ENCODE measurements at places on chromosomes 2 and 18. TPM values are rescaled to one million over a fixed set of nuclear protein-coding genes. Genes with fewer than 3 reads are reported as not detected.

The ALK gene
- total RNA-seq: not detected

The FKBP1B gene
- total RNA-seq: 0.47 TPM

The STAM2 gene
- 18.6 TPM for total RNA-seq

The ONECUT2 gene
- total RNA-seq: not detected

The KATNAL2 gene
- total RNA-seq: 0.27 TPM

The CDK5R2 gene
- total RNA-seq: not detected

The ZRANB3 gene
- 5.5 TPM for total RNA-seq

DNA sequence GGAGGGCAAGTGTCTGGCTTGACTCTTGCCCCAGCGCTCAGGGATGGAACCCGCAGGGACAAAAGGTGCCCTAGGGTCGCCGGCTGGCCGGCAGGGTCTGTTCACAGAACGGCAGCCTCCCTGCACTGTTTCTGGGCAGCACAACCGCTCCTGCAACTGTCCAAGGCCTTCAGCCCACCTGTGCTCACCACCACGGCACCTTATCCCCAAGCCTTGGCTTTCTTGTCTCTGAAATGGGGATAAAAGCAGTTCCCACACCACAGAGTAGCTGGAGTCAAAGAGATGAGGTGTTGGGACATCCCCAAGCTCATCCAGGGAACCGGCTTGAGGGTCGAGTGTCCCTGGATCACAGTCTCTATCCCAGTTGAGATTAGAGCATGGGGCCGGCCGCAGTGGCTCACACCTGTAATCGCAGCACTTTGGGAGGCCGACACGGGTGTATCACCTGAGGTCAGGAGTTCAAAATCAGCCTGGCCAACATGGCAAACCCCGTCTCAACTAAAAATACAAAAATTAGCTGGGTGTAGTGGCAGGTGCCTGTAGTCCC, 4.7 kb downstream of the SNORC start:
- peak overlapping the region; percentile 73 for H3K4me3 ChIP-seq
- peaks cover 14% of the 10 kb centered on the region for H3K27me3 ChIP-seq
- H3K36me3 ChIP-seq: no peaks in the 10 kb centered on the region
- no peaks in the 10 kb centered on the region for H3K4me1 ChIP-seq
- peak overlapping the region; percentile 71 for H3K27ac ChIP-seq

DNA sequence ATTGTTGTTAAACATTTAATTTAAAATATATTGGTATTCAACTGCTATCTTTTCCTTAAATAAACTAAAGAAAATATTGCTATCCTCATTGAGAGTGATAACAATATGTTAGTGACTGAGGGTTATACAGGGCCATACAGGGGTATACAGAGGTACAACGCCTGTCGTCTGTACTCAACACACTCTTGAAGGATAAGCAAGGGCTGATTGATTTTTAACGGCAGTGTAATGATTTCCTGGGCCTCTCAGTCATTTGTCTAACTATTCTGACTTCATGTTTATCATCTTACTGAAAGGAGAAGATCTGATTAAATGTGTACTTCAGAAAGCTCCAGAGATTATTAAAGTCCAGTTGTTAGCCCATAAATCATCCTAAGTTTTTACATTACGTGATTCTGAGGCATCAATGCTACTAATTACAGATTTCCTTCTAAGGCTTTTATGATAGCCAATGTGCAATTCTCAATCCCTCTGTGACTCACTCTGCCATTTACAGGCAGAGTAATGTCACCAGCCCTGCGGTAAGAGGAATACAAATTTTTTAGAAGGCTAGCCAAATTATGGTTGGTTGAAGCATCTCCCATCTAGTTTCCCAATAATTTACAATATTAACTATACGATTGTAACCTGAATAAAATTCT, 893.0 kb upstream of the CHAC2 start:
- DNase-seq: no peak
- no peaks in the 10 kb centered on the region for H3K36me3 ChIP-seq
- H3K27ac ChIP-seq: no peak overlapping the region
- no peaks in the 10 kb centered on the region for H3K4me1 ChIP-seq

DNA sequence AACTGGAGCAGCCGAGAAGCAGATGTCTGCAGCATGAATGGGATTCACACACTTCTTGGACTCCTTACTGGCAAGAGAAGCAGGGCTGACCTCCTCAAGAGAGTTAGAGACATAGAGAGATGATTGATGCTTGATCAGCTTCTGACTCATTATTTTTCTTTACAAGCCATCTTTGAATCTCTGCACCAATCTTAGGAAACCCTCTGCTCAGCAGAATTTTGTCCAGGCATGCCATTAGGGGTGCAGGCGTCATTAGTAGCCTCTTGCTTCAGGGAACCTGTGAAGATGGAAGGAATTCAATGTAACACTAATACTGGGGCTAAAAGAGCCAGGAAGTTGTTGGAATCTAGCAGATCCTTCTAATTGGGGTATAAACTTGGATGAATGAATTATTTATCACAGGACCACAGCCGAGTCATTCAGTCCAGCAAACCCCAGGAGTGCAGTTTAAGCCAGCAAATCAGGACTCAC, 151.8 kb downstream of the MGAT5 start:
- H3K4me3 ChIP-seq: no peak overlapping the region
- no peak overlapping the region for H3K27ac ChIP-seq
- H3K4me1 ChIP-seq: peaks cover 18% of the 10 kb centered on the region
- no peak for DNase-seq
- no peaks in the 10 kb centered on the region for H3K27me3 ChIP-seq
- peaks cover 9% of the 10 kb centered on the region for H3K36me3 ChIP-seq

- no peak overlapping the region for H3K27ac ChIP-seq
- peaks cover 15% of the 10 kb centered on the region for H3K36me3 ChIP-seq
- DNase-seq: no peak
- no peak overlapping the region for H3K4me3 ChIP-seq
Measured at GRCh38 chr2:28676152-28676835, 75.3 kb upstream of the PPP1CB start.

- no peaks in the 10 kb centered on the region for H3K27me3 ChIP-seq
- no peak overlapping the region for H3K27ac ChIP-seq
- no peak overlapping the region for H3K4me3 ChIP-seq
- no peaks in the 10 kb centered on the region for H3K4me1 ChIP-seq
- DNase-seq: no peak
Measured at GRCh38 chr2:48668992-48669391, 51.3 kb downstream of the GTF2A1L start.

- no peaks in the 10 kb centered on the region for H3K36me3 ChIP-seq
- H3K27ac ChIP-seq: no peak overlapping the region
- H3K4me1 ChIP-seq: peaks cover 14% of the 10 kb centered on the region
- no peak overlapping the region for H3K4me3 ChIP-seq
Measured at GRCh38 chr2:205633994-205634393, 48.3 kb upstream of the NRP2 start.

- H3K27ac ChIP-seq: no peak overlapping the region
- no peaks in the 10 kb centered on the region for H3K36me3 ChIP-seq
- H3K4me1 ChIP-seq: no peaks in the 10 kb centered on the region
- H3K27me3 ChIP-seq: no peaks in the 10 kb centered on the region
- H3K4me3 ChIP-seq: no peak overlapping the region
- no peak for DNase-seq
Measured at GRCh38 chr2:31693882-31694281, 113.1 kb upstream of the SRD5A2 start.

- no peaks in the 10 kb centered on the region for H3K4me1 ChIP-seq
Measured at GRCh38 chr2:238910751-238911351, 63.0 kb downstream of the TWIST2 start.

DNA sequence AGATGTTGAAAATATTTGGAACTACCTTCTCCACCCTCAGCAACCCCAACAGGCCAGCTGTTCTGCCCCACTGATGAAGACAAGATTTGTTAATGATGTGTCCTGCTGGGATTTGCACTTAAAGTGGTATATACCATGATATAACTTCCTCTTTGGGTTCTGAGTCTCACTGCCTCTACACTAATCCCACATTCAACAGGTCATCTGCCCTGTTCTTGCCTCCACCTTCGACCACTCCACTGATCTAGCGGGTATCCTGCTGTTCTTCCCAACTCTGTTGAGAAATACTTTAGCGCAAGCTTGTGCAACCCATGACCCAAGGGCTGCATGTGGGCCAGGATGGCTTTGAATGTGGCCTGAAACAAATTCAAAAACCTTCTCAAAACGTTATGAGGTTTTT, 72.7 kb downstream of the LRP1B start:
- H3K4me3 ChIP-seq: no peak overlapping the region
- no peak overlapping the region for H3K27ac ChIP-seq
- no peaks in the 10 kb centered on the region for H3K4me1 ChIP-seq
- DNase-seq: no peak
- no peaks in the 10 kb centered on the region for H3K27me3 ChIP-seq
- no peaks in the 10 kb centered on the region for H3K36me3 ChIP-seq

- no peak overlapping the region for H3K27ac ChIP-seq
- no peak for DNase-seq
- H3K27me3 ChIP-seq: no peaks in the 10 kb centered on the region
- peaks cover 4% of the 10 kb centered on the region for H3K36me3 ChIP-seq
Measured at GRCh38 chr2:23824777-23825212, 102.1 kb downstream of the ATAD2B start.

DNA sequence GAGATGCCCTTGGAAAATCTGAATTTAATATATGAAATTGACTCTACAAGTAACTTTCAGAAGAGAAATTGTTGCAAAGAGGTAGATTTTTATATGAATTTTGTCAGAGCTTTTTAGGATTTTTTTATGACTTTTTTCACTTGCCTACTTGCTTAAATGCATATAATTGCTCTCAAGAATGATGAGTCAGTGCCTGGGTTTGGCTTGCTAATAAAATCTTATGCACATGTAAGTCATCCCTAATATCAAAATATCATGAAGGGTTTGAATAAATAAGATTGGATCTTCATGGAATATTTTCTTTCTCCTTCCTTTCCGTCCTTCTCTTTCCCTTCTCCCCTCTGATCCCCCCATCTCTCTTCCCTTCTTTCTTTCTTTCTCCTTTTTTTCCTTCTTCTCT, 354.1 kb downstream of the TXNL1 start:
- no peak overlapping the region for H3K27ac ChIP-seq
- H3K4me1 ChIP-seq: no peaks in the 10 kb centered on the region

- H3K27ac ChIP-seq: no peak overlapping the region
- no peaks in the 10 kb centered on the region for H3K27me3 ChIP-seq
- H3K4me1 ChIP-seq: no peaks in the 10 kb centered on the region
- H3K4me3 ChIP-seq: no peak overlapping the region
- no peak for DNase-seq
- no peaks in the 10 kb centered on the region for H3K36me3 ChIP-seq
Measured at GRCh38 chr2:214575030-214575429, 164.2 kb downstream of the VWC2L start.

GRCh38 chr2:108855194-108855593, 68.6 kb downstream of the CCDC138 start:
- no peak overlapping the region for H3K27ac ChIP-seq
- no peaks in the 10 kb centered on the region for H3K27me3 ChIP-seq
- H3K4me3 ChIP-seq: no peak overlapping the region
- H3K4me1 ChIP-seq: peaks cover 7% of the 10 kb centered on the region
- no peak for DNase-seq
- peaks cover 30% of the 10 kb centered on the region for H3K36me3 ChIP-seq

- H3K27ac ChIP-seq: no peak overlapping the region
- H3K36me3 ChIP-seq: no peaks in the 10 kb centered on the region
- no peaks in the 10 kb centered on the region for H3K4me1 ChIP-seq
Measured at GRCh38 chr2:221262651-221263050, 309.5 kb downstream of the EPHA4 start.

DNA sequence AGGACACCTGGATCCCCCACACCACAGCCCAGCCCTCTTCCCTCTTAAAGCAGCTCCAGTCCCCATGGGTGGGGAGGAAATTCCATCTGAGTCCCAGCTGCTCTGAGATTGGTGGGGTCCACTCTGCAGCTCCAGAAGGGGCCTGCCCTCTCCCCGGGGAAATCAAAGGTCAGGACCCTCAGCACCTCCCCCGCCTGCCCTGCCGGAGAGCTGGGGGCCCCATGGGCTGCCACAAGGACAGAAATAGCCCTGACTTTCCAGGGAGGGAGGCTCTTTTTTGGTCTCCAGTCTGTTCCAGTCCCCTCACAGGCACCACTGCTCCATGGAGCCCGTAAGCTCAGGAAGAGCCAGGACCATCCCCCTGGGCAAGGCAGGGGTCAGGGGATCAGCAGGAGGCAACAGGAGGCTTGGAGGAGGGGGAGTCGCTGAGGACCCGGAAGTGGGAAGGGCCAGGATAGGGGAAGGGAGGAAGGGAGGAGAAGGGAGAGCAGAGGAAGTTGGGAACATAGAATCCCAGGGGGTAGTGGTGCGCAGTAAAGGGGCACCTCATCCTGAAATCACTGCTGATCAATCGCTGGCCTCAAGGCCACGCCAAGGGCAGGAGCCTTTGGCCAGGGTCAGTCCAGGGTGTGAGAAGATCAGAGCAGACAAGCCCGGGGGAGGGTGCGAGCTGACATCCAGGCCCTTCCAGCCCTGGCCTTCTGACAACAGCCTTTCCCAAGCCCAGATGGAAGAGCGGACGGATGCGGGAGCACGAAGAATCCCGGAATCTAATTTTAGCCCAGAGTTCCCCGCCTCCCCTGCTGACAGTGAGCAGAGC, 7.6 kb downstream of the ADRA2B start:
- peaks cover 8% of the 10 kb centered on the region for H3K27me3 ChIP-seq
- no peaks in the 10 kb centered on the region for H3K36me3 ChIP-seq
- H3K4me1 ChIP-seq: no peaks in the 10 kb centered on the region
- DNase-seq: no peak
- no peak overlapping the region for H3K4me3 ChIP-seq
- no peak overlapping the region for H3K27ac ChIP-seq

GRCh38 chr2:2974982-2975381, 402.6 kb downstream of the EIPR1 start:
- no peak for DNase-seq
- H3K4me1 ChIP-seq: no peaks in the 10 kb centered on the region
- H3K36me3 ChIP-seq: no peaks in the 10 kb centered on the region
- H3K4me3 ChIP-seq: no peak overlapping the region
- no peak overlapping the region for H3K27ac ChIP-seq
- peaks cover 2% of the 10 kb centered on the region for H3K27me3 ChIP-seq

DNA sequence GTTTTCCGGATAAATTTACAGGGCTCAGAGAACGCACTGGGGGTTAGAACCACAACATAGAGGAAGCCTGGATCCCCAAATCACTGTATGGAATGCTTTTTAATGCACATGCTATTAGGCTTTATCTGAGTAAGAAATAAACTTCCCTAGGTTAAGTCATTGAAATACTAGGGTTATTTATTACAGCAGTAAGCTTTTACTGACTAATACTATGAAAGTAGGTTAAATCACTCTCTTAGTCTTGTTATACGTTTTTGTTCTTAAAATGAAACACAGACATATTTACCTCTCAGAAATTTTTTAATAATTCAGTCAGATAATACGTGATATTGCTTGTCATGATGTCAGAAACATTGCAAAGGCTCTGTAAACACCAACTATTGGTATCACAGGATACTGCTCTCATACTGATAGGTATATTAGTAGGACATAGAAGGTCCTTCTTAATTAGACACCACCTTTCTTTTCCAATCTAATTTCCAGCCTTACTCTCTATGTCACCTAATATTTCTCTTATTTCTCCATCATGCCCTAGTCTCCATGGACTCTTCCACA, 162.7 kb upstream of the NYAP2 start:
- no peaks in the 10 kb centered on the region for H3K36me3 ChIP-seq
- no peak overlapping the region for H3K27ac ChIP-seq
- no peaks in the 10 kb centered on the region for H3K4me1 ChIP-seq
- DNase-seq: no peak

- peaks cover 3% of the 10 kb centered on the region for H3K36me3 ChIP-seq
Measured at GRCh38 chr18:46167971-46168370, 63.8 kb downstream of the HAUS1 start.
